Skeletal muscle tissue (tissue), 5 donors: ENCODE measurements at places on chromosomes 11 and 22. TPM values are rescaled to one million over a fixed set of nuclear protein-coding genes. Genes with fewer than 3 reads are reported as not detected.

The HYOU1 gene
- total RNA-seq, result 23.0 TPM

The RNASEH2C gene
- total RNA-seq, result 11.0 TPM

The HIPK3 gene
- 478 TPM for total RNA-seq

The TPBGL gene
- not detected for total RNA-seq

The GRK2 gene
- total RNA-seq, result 27.7 TPM

The PAMR1 gene
- total RNA-seq, result 37.1 TPM

The NUP98 gene
- 75.2 TPM for total RNA-seq

The NELL1 gene
- total RNA-seq, result 3.7 TPM

The LINC01488 gene
- total RNA-seq, result not detected

The SYNGR1 gene
- 5.7 TPM for total RNA-seq

The RASGRP2 gene
- 12.0 TPM for total RNA-seq

The NEFH gene
- 0.52 TPM for total RNA-seq

The OR10D3 gene
- total RNA-seq, result 0.52 TPM

The LRRC32 gene
- total RNA-seq, result 6.3 TPM

The MTCH2 gene
- total RNA-seq, result 41.2 TPM

The ARHGEF17 gene
- 19.3 TPM for total RNA-seq

The MFRP gene
- total RNA-seq, result not detected

The TRIM49 gene
- total RNA-seq, result not detected

The ABTB2 gene
- 6.3 TPM for total RNA-seq

The SRRD gene
- total RNA-seq, result 8.9 TPM

The ARL14EP gene
- 26.1 TPM for total RNA-seq

The ANGPTL5 gene
- total RNA-seq, result 1.6 TPM

The TSPO gene
- total RNA-seq, result 69.4 TPM

The ART1 gene
- total RNA-seq, result 2.1 TPM

The A4GALT gene
- total RNA-seq, result 18.3 TPM

The TMA7B gene
- total RNA-seq, result 0.52 TPM

The E2F8 gene
- total RNA-seq, result 4.2 TPM

The RIMBP3C gene
- not detected for total RNA-seq

The SLC22A8 gene
- not detected for total RNA-seq

The FGF3 gene
- not detected for total RNA-seq

The ALDH3B2 gene
- not detected for total RNA-seq

The CXCR5 gene
- total RNA-seq, result not detected

The CBL gene
- 9.9 TPM for total RNA-seq

The GTSE1 gene
- total RNA-seq, result 3.1 TPM

The PLAAT3 gene
- total RNA-seq, result 19.8 TPM

The PLAAT5 gene
- total RNA-seq, result 3.7 TPM

The ACR gene
- 0.52 TPM for total RNA-seq

The OR4A47 gene
- not detected for total RNA-seq

The APBB1 gene
- total RNA-seq, result 28.7 TPM

The TMEM191C gene
- under 0.01 TPM for total RNA-seq

The CENPM gene
- total RNA-seq, result 5.7 TPM
